HFFc6 (cell line): ENCODE measurements at places on chromosomes 2 and 18.

DNA sequence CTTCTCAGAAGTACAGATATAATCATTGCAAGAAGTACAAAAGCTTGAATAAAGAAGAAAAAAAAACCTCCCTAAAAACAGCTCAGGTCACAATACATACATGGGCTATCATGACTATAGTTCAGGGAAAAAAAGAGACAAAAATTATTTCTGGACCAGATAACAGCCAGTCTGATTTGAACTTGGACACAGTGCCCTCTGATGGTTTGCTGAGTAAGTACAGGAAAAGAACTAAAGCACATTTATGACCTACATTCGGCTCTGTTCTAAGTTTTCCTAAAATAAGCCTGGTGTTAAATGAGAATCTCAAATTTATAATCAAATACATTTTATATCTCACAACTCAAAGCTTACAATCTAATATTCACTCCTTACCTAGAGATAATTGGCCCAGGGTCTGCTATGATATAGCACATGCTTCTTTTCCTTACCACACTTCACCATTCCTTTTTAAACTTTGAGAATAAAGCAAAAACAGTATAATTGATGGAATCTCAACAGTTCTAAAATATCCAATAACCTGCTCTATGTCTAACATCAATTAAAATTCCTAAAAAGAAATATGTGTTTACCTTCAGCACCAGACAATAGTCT lies 81.1 kb downstream of the RAPH1 start:
- H3K4me3 ChIP-seq, result no peak overlapping the region
- peak overlapping the region; percentile 58 for H3K27ac ChIP-seq
- no peaks in the 10 kb centered on the region for H3K27me3 ChIP-seq
- peak; percentile 68 for DNase-seq
- H3K4me1 ChIP-seq, result peaks cover 41% of the 10 kb centered on the region
- peaks cover 19% of the 10 kb centered on the region for H3K36me3 ChIP-seq

DNA sequence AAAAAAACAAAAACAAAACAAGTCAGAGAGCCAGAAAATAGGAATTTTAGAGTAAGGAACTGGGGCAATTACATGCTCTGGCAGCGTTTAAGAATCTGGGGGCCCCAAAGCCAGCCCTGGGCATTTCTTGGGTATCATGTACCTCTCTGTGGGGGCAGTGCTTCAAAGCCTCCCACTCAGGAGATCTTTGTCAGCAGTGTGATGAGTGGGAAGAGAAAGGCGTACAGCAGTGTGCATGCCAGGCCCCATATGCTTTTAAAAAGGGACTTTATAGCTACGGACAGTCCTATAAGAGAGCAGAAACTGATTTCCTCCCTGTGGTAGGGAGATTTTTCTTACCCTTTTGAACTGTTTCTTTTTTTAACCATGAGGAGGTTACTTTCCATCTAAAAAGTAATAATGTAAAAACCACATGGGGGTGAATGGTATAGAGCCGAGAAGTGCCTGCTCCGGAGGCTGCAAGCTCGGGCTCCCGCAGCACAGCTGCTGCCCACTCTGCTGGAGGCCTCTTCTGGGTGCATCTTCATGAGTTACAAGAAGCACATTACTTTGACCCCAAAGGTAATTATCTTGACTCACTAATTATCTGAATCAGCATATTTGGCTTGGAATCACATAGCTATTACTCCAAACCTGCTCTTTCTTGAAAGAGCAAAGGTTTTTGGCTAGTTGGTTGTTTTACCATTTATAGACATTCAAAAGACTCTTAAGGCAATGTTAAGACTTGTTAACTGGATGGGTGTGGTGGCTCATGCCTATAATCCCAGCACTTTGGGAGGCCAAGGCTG lies 46.4 kb downstream of the PROC start:
- H3K36me3 ChIP-seq, result peaks cover 10% of the 10 kb centered on the region
- H3K27ac ChIP-seq, result no peak overlapping the region
- peaks cover 6% of the 10 kb centered on the region; the same call in 1 of the 2 replicates for H3K4me1 ChIP-seq
- H3K27me3 ChIP-seq, result no peaks in the 10 kb centered on the region

DNA sequence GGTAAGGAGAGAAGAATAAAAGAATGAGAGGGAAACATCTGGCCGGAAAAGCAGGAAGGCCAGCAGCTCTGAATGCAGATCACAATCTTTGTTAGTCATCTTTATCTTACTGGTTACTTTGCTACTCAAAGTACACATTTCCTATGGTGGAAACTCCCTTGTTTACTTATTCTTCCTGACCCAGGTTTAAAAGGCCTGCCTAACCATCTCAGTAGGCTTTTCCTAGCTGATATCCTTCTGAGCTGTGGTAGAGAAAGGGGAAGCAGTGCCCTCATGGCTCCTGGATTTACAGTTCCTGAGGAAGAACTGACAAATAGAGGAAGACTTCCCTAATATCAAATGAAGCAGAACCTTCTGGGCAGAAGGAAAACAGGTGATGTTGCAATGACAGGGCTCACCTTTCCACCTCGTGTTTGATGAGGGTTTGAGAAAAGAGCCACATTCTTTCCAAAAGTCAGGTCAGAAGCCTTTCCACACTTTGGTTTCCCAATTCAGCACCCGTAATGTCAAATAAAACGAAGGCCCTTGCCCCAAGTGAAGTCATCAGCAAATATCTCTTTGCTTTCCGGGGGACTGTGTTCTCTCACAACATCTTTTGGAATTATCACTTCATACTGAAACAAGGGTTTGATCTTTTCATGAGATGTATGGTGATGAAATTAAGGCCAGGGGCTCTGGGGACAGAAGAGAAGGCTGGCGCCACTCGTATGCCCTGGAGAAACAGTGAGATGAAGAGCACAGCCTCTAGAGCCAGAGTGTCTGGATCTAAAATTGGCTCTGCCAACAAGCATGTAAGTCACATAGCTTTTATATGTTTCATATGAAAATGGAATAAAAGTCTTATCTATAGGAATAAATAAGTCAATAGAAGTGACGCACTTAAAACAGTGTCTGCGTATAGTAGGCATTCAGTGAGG lies 26.7 kb upstream of the APOB start:
- H3K27me3 ChIP-seq, result no peaks in the 10 kb centered on the region
- H3K27ac ChIP-seq, result no peak overlapping the region
- no peaks in the 10 kb centered on the region for H3K4me1 ChIP-seq

DNA sequence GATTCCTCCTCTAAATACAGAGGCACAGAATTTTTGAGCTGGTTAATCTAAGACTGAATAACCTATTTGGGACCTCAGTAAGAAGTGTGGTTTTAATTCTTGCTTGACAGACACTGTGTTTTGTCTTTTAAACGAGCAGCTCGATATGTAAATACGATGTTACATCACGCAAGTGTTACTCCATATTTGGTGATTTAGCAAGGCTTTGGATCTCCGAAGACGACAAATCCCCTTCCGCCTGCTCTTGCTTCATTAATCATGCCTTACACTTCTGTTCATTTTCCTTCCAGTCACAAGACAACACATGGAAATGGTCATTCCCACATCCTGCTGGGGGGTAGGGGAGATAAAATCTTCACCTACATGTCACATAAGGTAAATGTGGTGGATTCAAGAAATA lies 9.4 kb downstream of the BCL11A start:
- DNase-seq, result no peak
- no peaks in the 10 kb centered on the region for H3K36me3 ChIP-seq
- H3K27me3 ChIP-seq, result peaks cover 14% of the 10 kb centered on the region
- H3K4me1 ChIP-seq, result peaks cover 4% of the 10 kb centered on the region
- H3K27ac ChIP-seq, result no peak overlapping the region

DNA sequence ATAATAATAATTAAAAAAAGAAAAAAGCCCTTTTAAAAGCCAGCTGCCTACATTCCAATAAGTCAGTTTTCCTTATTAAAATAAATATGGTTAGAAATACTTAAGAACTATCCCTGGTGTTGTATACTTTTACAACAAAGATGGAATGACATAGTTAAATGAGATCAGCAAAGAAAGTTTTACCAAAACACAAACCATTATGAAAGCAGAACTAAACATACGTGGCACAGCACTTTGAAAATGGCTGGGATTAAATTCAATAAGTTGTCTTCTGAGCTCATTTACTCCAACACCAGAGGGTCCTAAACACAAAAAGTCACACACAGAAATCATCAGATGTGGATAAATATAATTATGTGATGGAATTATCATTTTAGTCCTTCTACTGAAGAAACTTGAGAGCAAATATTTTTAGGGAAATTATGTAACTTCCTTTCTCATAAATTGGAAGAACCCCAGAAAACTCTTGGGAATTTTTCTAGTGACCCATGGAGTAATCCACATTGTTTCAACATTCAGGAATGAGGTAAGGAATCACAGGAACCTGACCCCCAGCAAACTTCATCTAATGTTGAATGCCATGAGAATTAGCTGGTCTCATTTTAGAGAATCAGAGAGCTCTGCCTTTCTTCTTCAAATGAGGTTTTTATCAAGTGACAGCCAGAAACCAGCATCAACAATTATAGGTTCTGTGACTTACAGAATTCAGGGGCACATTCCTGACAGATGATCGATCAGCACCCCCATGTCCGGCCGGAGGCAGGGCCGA lies 11.5 kb upstream of the TMEM237 start:
- H3K36me3 ChIP-seq, result peaks cover 17% of the 10 kb centered on the region; the same call in 1 of the 2 replicates
- H3K27ac ChIP-seq, result peak overlapping the region; percentile 94
- peak overlapping the region; percentile 59 for H3K4me3 ChIP-seq
- DNase-seq, result peak; percentile 82
- H3K4me1 ChIP-seq, result peaks cover 62% of the 10 kb centered on the region

- H3K4me1 ChIP-seq, result peaks cover 15% of the 10 kb centered on the region
- DNase-seq, result no peak
- peaks cover 4% of the 10 kb centered on the region for H3K27me3 ChIP-seq
Measured at GRCh38 chr2:43305517-43305916, 79.1 kb upstream of the ZFP36L2 start.

- H3K4me1 ChIP-seq, result peaks cover 8% of the 10 kb centered on the region; the same call in 1 of the 2 replicates
- no peaks in the 10 kb centered on the region for H3K36me3 ChIP-seq
- no peaks in the 10 kb centered on the region for H3K27me3 ChIP-seq
- no peak for DNase-seq
- H3K27ac ChIP-seq, result no peak overlapping the region
Measured at GRCh38 chr2:190060019-190060418, 2.5 kb downstream of the MSTN start.

- peaks cover 14% of the 10 kb centered on the region; the same call in 1 of the 2 replicates for H3K4me1 ChIP-seq
- no peaks in the 10 kb centered on the region for H3K36me3 ChIP-seq
- H3K27me3 ChIP-seq, result peaks cover 3% of the 10 kb centered on the region; the same call in 1 of the 2 replicates
- H3K4me3 ChIP-seq, result no peak overlapping the region
- no peak overlapping the region for H3K27ac ChIP-seq
Measured at GRCh38 chr18:24877066-24877465, 416.6 kb downstream of the HRH4 start.

- H3K4me1 ChIP-seq, result peaks cover 37% of the 10 kb centered on the region
- H3K27me3 ChIP-seq, result no peaks in the 10 kb centered on the region
- peaks cover 11% of the 10 kb centered on the region for H3K36me3 ChIP-seq
Measured at GRCh38 chr2:152166633-152167032, 8.9 kb downstream of the STAM2 start.

DNA sequence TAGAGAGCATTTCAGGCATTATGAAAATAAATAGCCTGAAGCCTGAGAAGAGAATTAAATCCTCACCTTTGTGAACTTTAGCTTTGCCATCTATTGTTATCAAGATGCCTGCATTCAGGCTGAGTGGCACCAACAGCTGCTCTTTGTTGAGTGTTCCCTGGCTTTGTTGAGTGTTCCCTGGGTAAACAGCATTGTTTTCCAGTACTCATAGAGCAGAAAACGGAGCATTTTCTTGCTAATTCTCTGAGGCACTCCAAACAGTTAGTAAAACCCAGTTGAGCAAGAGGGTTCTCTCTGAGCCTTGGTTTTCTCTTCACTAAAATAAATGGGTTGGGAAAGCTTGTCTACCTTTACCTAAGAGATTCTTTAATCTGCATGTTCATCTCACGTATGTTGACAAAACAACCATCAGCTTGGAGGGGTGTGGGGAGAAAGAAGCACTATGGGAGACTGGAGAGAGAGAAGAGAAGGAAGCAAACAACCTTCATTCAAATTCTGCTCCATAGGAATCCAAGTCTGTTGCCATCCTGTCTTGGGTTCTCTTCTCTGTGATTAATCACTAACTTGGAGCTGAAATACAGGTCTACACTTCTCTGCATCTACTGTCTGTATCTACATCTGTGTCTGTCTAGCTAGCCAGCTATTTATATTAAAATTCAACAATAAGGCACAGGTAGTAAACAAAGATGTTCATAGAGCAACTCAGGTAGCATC lies 567.0 kb upstream of the SOX11 start:
- H3K27me3 ChIP-seq, result no peaks in the 10 kb centered on the region; the same call in 1 of the 2 replicates
- DNase-seq, result no peak
- H3K36me3 ChIP-seq, result no peaks in the 10 kb centered on the region
- no peaks in the 10 kb centered on the region for H3K4me1 ChIP-seq

GRCh38 chr2:101500860-101501259 lies 25.9 kb upstream of the RFX8 start:
- DNase-seq, result peak; percentile 18
- H3K4me1 ChIP-seq, result peaks cover 36% of the 10 kb centered on the region
- peak overlapping the region; percentile 64 for H3K27ac ChIP-seq
- H3K27me3 ChIP-seq, result no peaks in the 10 kb centered on the region; the same call in 1 of the 2 replicates

DNA sequence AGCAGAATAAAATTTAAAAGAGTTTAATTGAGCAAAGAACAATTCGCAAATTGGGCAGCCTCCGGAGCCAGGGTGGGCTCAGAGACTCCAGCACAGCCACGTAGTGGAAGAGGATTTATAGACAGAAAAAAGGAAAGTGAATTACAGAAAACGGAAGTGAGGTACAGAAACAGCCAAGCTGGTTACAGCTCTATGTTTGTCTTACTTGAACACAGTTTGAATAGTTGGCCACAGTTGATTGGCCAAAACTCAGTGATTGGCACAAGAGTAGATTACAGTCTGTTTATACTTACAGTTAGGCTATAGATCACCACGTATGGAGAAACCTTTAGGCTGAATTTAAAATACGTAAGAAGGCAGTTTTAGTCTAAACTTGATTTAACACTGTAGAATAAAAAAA lies 78.8 kb upstream of the NEDD4L start:
- no peak overlapping the region for H3K27ac ChIP-seq
- peaks cover 11% of the 10 kb centered on the region; the same call in 1 of the 2 replicates for H3K4me1 ChIP-seq
- no peaks in the 10 kb centered on the region for H3K36me3 ChIP-seq
- no peak for DNase-seq
- peaks cover 31% of the 10 kb centered on the region for H3K27me3 ChIP-seq

DNA sequence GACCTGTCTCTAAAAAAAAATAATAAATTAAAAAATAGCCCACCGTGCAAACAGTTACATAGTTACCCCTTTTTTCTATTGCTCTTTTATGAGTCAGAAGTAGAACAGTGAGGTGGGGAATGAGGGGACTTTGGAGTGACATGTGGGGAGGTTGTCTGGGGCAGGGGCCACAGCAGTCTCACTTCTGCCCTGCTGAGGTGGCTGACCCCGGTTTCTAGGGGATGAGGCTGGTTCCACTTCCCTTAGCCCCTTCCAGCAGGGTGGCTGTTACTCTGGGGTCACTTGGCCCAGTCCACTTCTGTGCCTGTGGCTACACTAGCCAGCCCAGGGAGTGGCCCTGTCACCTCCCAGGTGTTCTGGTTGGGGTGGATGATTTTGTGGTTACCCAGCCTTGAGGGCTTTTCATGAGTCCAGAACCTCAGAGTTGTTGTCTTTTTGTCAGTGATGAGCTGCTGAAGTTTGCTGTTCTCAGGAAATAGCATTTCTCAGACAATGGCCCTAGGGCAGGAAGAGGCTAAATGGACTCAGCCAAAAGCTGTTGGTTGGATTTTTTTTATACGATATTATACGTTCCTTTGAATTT lies 28.0 kb upstream of the SCLY start:
- no peaks in the 10 kb centered on the region for H3K4me1 ChIP-seq
- peaks cover 22% of the 10 kb centered on the region for H3K36me3 ChIP-seq
- no peak for DNase-seq
- H3K4me3 ChIP-seq, result no peak overlapping the region
- no peaks in the 10 kb centered on the region; the same call in 1 of the 2 replicates for H3K27me3 ChIP-seq

- H3K27ac ChIP-seq, result peak overlapping the region; percentile 28; the same call in 1 of the 2 replicates
- 0 out of 2 replicates have a peak overlapping the region, but pooled peaks have one; percentile 4 for H3K4me3 ChIP-seq
- DNase-seq, result no peak
- no peaks in the 10 kb centered on the region; the same call in 1 of the 2 replicates for H3K36me3 ChIP-seq
- no peaks in the 10 kb centered on the region; the same call in 1 of the 2 replicates for H3K27me3 ChIP-seq
Measured at GRCh38 chr2:64135421-64135820, 8.8 kb downstream of the PELI1 start.
